ENCODE measurements at places on chromosomes 16 and 17. TPM values are rescaled to one million over a fixed set of nuclear protein-coding genes. Genes with fewer than 3 reads are reported as not detected.

Gene CPNE7
- total RNA-seq, result 17.3 TPM

Gene KRT9
- total RNA-seq, result not detected

DNA sequence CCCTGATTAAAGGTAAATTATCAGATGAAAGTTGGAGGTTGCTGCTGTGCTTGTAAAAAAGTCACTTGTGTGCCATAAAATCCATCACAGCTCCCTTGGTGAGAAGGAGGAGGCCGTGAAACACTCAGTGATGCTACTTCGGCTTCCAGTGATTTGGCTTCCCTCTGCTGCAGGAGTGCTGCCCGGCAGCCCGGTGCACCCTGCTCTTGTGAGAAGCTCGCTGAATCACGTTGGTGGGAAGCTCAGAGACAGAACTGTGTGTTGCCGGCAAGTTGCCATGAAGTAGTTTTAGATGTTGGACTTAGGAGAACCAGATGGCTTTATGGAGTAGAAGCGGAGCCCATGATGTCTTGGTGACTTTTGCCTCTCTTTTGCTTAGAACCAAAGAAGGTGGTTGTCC is 33.3 kb downstream of the MSI2 start:
- no peak for DNase-seq

Gene CPHXL2
- total RNA-seq, result not detected

DNA sequence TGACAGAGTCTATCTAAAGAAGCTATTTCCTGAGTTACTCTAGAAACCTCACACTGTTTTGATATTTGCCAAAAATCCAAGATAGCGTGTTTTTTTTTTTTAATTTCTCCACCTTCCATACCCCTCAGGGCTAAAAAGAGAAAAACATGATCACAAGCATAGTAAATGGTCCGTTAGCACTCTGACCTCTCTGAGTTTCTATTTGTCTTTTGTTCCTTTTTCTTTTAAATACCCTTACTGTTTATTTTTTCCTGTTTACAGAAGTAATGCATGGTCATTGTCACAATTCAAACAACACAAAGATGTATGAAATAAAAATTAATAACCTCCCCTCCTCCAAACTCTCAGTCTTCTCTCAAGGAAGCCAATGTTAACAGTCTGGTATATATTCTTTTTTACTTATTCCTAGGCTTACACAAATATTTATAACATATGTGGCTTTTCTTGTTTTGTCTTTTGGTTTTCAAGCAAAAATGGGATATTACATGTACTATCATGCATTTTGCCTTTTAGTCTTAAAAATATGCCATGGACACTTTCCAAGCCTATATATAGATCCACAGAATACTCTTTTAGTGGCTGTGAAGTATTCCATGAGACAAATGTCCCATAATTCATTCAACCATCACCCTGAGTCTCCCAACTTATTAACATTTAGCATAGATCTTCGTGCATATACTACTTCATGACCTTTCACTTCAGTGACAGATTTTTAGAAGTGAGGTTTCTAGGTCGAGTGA is 3.1 kb downstream of the SKAP1 start:
- DNase-seq, result no peak

DNA sequence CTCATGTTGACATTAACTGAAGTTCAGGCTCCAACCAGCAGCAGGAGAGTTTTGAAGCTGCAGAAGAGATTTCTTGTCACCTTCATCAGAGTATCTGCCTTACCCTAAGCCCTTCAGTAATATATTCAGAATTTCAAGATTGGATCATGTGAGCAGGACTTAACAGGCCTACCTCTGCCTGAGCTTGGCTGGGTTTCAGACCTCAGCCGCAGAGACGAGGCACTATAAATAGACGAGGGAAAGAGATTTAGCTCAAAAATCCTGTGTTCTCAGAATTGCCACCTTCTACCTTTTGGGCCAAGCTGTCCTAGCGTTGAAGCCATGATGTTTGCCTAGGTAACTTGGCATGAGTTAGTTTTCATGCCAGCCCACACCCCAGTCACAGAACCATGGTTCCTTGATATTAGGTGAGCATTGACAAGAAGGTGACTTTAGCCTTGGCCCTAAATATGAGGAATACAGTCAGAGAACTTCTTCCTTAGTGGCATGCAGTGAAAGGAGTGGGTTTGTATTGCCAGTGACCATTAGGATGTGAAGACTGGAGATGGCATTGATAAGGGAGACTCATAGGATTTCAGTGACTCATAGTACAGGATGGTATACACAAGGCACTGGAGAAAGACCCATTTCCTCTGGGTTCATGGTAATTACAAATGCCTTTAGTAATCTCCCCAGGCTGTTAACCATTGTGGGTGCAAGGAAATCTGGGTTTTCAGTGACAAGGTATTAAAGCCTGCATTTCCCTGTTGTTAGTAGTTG is 224.3 kb downstream of the MSI2 start:
- no peak for DNase-seq

Gene TUBG1
- 76.1 TPM for total RNA-seq

GRCh38 chr17:4645642-4646041 is 4.2 kb upstream of the ALOX15 start:
- no peak for DNase-seq

Gene RNF222
- total RNA-seq, result not detected

Data from activated CD4-positive, alpha-beta T cell treated with anti-CD3 and anti-CD28 coated beads for 36 hours (primary cell).